ENCODE measurements at places on chromosomes 2 and 18.

- no peak for DNase-seq
Measured at GRCh38 chr18:26082475-26082874, 7.9 kb downstream of the SS18 start.

DNA sequence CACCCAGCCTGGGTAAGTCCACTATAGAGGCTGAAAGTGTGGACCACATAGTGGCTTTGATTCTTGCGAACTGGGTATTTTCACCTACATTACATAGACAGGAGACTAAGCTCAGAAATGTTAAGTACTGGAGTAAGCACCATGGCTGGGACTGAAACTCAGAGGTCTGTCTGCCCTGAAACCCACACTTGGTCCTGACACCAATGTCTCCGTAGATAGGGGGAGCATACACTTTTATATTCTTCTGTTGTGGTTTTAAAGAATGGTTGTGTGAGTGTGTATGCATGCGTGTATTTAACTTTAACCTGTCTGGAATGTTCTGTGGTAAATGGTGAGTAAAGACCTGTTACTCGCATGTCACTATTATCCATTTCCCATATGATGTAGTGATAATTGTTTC lies 10.3 kb upstream of the NPPC start:
- DNase-seq: no peak

DNA sequence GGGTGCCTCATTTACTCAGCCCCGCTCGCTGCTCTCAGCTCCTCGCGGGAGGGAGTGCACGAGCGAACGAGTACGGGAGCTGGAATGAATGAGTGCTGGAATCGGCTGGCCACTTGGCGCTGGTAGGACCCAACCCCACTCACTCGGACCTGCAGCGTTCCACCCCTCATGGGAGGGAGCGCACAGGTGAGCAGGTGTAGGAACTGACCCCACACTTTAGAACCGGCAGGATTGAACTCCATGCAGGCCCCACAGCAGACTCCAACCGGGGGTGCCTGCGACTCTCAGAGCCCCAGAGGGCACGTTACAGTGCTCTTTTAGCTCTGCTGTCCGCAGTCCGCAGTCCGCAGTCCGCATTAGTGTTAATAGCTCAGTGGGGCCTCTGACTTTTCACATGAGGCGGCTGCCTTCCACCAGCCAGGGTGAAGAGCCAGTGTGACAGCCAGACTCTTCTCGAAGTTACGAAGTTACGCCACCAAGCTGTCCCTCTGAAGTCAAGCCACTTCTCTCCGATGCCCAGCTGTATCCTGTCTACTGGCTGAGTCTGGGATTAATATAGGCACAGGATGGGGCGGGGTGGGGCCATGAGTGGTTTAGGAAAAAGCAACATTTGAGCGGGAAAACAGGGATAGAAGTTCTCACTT lies 102.7 kb upstream of the ARHGAP15 start:
- no peak for DNase-seq

DNA sequence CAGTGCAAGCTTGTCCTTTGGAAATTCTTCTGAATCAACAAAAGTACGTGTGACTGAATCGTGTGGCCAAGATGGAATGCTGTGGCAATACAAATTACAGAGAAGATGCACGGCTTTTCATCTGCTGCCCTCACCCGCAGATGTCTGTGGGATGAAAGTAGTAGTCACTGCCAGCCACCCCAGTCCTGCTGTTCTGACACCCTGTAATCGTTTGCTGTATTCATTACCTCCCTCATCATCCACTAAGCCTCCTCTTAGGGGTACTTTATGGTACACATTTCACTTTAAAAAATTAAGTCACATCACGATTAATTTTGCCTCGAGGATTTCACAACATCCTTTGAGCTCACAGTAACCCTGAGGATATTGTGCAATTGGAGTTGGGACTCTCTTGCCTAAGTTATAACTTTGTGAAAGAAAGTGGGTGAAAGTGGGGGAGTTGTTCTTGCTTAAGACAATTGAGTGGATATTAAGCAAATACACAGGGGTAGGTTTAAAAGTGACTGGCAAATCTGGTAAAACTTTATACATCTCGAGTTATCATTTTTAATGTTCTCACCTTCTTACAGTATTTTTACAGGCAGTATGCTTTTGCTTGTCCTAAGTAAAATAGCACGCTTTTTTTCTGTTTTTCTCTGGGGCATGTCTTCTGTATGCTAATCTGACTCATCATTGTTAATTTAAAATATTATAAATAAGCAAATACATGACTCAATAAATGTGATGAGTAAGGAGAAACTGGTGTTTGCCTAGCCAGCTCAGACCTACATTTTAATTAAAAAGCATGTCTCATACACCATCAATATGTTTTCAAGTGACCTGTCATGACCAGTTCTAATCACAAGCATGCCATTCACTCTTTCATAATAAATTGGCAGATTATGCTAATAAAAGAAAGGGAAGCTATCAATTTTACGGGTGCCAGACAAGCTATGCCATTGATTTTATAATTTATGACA lies 680.9 kb downstream of the IRS1 start:
- DNase-seq: no peak

GRCh38 chr18:34959211-34959829 lies 81.9 kb upstream of the MAPRE2 start:
- DNase-seq: no peak

- no peak for DNase-seq
Measured at GRCh38 chr2:177058747-177059146, 153.8 kb upstream of the HNRNPA3 start.

Data from effector CD8-positive, alpha-beta T cell (primary cell).